Retina (tissue), 1 donor: ENCODE measurements at places on chromosomes 5 and 9.

DNA sequence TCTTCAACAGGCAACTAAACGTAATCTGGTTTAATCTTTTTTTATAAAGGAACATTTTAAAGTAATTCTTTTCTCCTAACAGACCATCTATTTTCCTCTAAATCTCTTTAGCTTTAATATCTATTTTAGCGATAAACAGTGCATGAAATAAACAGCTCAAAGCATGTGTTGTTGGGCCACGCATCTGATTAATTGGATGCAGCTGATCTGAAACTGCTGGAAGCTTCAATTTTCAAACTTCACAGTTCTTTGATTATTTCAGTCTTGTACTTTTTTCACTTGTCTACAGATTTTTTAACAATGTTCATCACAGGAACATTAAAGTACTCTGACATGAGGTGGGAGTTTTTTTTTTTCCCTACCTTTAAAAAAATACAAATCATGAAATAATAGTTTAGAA, 443.6 kb downstream of the HCN1 start:
- no peak for DNase-seq

DNA sequence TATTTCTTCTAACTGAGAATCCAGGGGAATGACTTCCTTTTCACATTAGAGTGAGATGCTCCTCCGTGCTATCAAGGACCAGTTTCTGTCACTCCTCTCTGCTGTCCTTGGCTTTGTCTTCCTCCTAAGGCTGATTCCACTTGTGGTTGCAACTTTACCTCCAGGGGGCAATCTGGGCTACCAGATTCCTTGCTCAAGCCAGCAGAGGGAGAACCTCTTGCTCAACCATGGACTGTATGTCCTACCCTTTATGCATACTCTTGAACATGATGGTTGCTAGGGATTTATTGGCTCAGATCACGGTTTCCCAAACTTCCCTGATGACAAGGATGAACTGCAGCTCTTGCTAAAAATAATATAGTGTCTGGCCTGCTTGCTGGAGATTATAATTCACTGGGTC, 24.0 kb downstream of the NNT start:
- DNase-seq: no peak

DNA sequence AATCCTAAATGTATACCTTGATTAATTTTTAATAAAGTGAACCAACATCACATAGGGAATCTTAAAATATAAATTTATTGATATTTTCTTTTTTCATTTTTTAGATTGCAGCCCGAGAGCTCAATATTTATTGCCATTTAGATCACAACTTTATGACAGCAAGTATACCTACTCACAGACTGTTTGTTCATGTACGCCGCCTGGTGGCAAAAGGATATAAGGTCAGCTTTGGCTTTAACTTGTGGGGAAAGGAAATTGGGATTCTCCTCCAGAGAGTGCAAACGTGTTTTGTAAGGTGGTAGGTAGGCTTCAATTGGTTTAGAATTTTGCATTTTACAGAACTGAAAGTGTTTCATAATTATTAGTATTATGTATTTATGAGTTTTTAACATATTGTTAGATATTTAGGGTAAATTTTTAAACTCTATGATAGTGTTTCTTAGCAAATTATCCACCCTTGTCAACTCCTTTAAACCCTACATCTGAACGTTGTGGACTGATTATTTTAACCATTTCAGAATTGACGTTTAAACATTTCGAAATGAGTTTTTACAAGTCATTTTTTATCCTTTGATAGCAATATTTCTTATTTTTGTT, 17.5 kb upstream of the DHFR start:
- DNase-seq: peak; percentile 40

- peak; percentile 23 for DNase-seq
These were observed 11.8 kb upstream of the IFNW1 start for GRCh38 chr9:21153336-21154017.

DNA sequence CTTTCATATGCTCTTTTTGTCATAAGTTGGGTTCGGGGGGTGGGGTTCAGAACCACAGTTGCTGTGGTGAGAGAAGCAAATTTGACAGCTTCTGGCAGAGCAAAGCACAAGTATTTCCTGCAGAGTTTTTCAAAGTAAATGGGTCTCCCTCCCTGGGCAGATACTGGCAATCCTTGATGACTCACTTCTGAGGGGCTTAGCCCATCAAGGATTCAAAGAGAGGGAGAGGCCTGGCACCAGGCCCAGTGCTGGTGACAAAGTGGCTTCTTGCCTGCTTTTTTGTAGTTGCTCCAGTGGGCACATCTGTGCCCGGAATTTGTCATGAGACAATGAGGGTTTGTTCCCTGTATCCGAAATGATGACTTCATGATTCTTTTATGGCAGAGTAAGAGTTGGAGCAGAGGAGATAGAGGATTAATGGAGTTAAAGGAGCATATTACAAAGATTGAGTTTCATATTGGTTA, 46.6 kb upstream of the TNC start:
- DNase-seq: no peak
